ENCODE measurements at places on chromosomes 6 and 20.
A peak's percentile ranks its signal among the peaks of the same experiment; 100 is the strongest.

DNA sequence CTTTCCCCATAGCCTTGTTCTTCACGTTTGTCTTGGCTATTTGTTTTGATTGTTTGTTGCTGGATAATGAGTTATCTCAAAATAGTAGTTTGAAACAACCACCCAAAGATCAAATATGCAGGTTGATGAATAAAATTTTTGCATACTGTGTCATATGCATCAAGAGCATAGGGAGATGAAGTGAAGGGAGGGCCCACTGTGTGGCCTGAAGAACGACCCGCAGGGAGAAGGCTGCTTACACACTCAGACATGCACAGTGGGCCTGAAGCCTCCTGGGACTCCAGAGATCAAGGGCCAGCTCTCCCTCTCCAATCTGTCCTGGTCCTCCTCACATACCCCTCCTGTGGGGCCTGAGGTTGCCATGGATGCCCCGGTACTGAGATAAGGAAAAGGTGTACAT, 16.2 kb upstream of the TREM2 start:
- no peak for DNase-seq

DNA sequence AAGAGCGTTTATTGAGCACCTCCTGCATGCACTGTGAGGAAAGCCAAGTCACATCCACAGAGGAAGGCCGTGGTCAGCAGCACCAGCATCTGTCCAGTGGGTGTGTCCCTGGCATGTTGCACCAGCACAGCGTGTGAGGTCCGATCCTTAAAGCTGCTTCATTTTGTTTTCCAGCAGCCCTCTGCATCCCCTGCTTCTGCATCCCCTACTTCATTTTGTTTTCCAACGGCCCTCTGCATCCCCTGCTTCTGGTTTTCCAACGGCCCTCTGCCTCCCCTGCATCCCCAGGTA, 147.8 kb downstream of the SYCP2 start:
- no peak for DNase-seq

- no peak for DNase-seq
Observed at GRCh38 chr6:14718861-14719260, 527.0 kb upstream of the JARID2 start.

GRCh38 chr6:401239-401993, 9.9 kb downstream of the IRF4 start:
- DNase-seq = no peak

- no peak for DNase-seq
Observed at GRCh38 chr6:37273690-37274089, 15.7 kb upstream of the TMEM217 start.

DNA sequence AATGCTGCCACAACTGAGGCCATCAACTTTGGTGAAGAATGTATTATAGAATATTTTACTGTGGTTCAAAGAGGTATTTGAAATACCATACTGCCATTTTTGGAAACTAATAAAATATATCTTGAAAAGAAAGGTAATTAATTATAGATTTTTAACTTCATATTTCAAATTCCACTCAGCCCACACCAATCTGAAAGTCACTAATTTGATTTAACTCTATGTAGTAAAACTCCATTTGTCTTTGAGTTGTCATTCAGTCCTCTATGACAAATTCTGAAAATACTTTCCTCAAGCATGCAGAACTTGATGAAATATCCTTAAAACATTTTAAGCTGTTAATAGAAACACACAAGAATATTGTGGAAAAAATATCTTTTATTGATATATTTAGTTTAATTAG, 1196.7 kb upstream of the CITED2 start:
- DNase-seq = no peak

DNA sequence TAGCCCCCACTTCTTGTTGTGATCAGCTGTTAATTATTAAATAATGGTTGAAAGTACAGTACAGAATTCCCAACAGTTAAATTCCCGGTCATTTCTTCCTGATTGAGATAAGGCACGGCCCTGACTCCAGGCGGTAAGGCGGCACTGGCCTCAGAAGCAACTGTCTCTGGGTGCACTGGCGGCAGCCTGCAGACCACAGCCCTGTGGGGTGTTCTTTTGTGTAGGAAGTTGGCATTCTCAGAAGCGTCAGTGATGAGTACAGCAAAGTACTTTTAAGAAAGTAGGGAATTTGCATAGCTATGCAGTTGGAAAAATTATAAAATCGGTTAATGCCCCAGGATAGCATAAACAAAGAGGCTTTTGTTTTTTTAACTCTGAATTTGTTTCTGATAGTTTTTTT, 50.5 kb downstream of the SAMD5 start:
- no peak for DNase-seq

GRCh38 chr6:107185391-107185970, 70.2 kb upstream of the BEND3 start:
- DNase-seq = no peak

GRCh38 chr6:128242765-128243403, 277.5 kb downstream of the PTPRK start:
- no peak for DNase-seq

DNA sequence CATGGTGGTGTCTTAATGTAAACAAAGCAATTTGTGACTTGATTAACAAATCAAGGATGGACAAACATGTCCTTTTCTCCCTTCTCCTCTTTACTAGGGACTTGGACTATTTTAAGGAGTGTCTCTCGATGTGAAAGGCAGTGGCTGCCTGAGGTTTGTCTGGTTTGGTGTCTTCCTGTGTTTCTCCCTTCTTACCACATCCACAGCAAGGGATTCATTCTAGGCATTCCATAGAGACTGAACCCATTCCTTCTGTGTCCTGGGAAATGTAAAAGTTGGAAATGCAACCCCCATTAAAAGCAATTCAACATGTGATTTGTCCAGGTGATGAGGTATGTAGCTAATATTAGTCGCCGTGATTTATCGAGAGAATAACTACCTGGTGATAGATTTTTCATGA, 15.9 kb downstream of the NRN1 start:
- DNase-seq = no peak

- no peak for DNase-seq
Observed at GRCh38 chr6:143074670-143075318, 14.1 kb downstream of the AIG1 start.

DNA sequence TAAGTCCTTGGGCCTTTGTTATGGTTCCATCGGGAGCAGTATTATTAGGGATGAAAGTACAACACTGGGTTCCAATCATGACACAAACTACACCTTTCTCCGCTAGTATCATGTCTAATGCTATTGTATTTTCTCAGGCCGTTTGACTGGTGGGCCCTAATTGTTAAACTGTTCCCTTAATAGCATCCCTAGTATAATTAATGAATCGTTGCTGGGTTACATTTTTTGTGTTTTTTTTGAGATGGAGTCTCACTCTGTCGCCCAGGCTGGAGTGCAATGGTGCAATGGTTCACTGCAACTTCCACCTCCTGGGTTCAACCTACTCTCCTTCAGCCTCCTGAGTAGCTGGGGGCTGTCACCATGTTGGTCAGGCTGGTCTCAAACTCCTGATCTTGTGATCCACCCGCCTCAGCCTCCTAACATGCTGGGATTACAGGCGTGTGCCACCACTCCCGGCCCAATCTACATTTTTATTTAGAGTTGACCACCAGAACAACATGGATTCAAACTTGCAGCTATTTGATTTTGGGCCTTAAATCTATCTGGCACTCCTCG, 4.1 kb upstream of the ZNFX1 start:
- no peak for DNase-seq

- DNase-seq = peak; percentile 9
Observed at GRCh38 chr6:125363039-125363823, 61.5 kb upstream of the HDDC2 start.

GRCh38 chr6:169857343-169858292, 106.2 kb downstream of the ERMARD start:
- DNase-seq = no peak

- DNase-seq = peak; percentile 26
Observed at GRCh38 chr20:17859002-17859615, 109.5 kb downstream of the SNX5 start.

DNA sequence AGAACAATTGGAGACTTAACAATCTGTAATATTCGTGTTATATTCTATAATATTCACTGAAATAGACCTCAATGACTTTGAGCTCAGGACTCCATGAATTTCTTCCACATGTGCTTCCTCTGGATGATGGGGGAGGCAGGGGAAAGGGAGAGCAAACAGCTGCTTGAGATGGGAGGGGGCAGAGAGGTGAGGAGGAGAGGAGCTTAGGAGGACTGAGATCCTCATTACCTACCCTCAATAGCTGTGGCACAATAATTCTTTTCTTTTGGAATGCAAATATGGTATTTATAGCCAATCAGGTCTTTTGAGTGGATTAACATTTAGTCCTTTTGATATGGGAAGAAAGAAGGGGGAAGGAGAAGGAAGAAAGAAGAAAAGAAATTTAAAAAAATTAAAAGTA, 64.1 kb upstream of the ZNF217 start:
- DNase-seq = no peak

GRCh38 chr20:3927486-3928291, 38.5 kb downstream of the PANK2 start:
- DNase-seq = no peak
